ENCODE measurements at places on chromosomes 5 and 9.

DNA sequence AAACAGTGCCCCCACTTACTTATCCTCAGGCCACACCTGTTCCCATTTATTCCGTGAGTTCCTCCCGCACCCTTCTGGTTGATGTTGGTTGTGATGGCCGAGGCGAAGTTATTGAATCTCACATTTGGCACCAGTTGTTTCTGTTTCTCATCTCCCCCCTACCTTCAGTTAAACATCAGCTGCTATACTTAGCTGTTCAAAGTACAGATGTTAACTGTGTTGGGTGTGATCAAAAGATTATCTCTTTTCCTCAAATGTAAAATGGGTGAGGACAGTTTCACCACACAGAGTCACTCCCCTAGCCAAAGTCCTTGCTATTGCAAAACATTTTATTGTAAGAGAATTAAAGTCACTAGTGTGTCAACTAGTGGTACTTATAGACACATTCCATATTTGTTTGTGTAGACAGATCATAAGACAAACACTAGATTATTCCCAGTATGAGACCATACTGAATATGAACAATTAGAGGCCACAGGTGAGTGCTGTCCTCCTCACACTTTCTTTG, 43.2 kb upstream of the PRSS3 start:
- peak; percentile 71 for DNase-seq

DNA sequence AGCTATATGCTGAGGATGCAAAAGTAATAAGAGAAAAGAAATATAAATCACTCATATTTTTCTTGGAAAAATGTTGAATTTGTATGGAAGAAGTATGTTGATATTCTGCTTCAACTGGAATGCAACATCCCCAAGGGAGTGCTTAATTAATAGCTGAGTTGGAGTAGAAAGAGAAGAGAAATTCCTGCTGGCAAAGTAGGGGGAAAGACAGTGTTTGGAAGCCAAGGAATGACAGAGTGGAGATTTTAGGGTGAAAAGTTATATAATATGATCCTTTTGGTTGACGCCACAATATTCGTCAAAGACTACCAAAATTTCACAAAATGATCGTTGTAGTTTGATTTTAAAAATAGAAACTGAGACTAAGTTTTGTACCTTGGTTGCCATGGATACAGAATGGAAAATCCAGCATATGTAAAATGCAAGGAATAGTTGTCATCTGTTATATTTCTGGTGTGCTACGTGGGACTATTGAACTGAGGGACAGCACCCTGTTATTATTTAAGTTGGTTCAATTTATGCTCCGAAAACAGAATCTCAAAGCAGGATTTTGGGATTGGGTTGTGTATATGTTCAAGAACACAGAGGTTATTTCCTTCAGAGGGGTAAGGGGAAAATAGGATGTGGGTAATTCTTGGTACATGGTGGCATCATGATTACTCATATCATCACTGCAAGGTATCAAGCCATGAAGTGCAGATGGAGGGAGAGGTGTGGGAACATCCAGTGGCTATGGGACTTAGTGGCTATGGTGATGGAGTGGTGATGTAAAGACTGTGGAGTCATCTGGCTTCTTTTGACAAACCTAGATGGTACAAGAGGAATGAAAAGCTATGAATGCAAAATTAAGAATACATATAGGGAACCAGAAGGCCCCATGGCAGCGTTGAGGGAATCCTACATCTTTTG, 61.0 kb downstream of the SUB1 start:
- DNase-seq = no peak

GRCh38 chr5:52876456-52876855, 88.7 kb downstream of the ITGA1 start:
- no peak for DNase-seq

DNA sequence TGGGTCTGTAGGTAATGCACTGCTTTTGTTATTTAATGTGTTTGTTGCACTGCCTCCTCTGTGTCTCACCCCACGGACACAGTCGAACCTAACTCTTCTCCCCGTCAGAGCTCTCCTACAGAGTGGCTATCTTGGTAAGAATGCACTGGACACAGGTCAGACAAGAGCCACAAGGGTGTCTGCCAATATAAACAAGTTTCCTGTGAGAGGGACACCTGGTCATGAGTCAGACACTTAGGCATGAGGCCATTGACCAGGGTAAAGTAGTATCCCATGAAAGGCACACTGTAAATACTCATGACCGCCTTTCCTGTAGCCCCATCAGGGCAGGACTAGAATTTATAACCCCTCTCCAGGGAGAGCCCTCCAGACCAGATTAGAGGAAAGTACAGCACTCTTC, 115.5 kb downstream of the SLC12A2 start:
- no peak for DNase-seq

- DNase-seq = no peak
These were observed 157.0 kb upstream of the RASEF start for GRCh38 chr9:83219924-83220438.

DNA sequence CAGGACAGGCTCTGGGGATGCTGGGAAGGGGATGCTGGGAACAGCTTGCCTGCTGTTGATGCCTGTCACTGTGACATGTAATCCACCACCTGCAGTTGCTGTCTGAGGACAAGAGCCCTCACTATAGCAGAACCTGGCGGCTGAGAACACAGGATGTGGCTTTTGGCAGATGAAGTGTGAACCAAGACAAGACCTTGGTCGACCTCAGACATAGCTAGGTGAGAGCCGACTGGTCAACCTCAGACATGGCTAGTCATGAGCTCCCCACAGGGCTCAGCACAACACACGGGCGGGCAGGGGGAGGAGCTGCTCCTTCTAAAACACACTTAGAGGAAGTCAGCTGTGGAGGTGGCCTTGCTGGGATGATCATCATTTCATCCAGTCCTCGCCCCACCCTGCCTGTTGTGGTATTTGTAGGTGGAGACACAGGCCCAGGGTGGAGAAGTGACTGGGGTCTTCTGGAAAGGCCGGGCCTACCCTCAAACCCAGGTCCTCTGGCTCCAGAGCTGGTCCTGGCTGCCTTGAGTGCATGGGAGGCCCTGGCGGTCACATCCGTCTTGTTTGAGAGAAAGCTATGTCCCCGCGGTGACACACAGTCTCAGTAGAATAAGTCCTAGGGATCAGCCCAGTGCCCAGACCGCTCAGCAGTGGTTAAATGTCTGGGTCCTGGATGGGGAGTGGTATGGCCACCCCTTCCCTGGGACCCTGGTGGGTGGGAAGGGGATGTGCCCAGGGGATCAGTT, 6.1 kb downstream of the SUSD3 start:
- DNase-seq = peak; percentile 95

GRCh38 chr9:120397453-120397852, 182.5 kb downstream of the CDK5RAP2 start:
- DNase-seq = no peak

- DNase-seq = no peak
These were observed 339.9 kb downstream of the ARL15 start for GRCh38 chr5:53970475-53970874.
